ENCODE measurements at places on chromosomes 3 and 15.

- DNase-seq, result no peak
These were observed 215.6 kb upstream of the VEPH1 start for GRCh38 chr3:157718800-157719199.

DNA sequence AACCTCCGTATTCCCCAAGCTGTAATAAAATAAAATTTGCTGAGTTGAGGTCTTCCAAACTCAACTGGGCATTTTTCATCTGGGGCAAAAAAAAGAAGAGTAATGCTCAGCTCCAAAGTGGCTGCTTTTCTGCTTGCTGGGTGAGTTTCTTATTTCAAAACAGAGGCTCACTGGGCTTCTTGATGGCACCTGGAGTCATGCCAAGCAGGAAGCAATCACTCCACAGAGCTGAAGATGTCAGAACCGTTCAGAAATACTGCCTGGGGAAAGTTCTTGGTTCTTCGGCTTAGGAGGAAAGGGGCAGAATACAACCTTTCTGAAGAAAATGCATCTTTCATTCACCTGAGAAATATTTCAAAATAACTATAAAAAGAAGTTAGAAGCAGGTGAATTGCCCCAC, 4.1 kb downstream of the CCR9 start:
- DNase-seq, result no peak

DNA sequence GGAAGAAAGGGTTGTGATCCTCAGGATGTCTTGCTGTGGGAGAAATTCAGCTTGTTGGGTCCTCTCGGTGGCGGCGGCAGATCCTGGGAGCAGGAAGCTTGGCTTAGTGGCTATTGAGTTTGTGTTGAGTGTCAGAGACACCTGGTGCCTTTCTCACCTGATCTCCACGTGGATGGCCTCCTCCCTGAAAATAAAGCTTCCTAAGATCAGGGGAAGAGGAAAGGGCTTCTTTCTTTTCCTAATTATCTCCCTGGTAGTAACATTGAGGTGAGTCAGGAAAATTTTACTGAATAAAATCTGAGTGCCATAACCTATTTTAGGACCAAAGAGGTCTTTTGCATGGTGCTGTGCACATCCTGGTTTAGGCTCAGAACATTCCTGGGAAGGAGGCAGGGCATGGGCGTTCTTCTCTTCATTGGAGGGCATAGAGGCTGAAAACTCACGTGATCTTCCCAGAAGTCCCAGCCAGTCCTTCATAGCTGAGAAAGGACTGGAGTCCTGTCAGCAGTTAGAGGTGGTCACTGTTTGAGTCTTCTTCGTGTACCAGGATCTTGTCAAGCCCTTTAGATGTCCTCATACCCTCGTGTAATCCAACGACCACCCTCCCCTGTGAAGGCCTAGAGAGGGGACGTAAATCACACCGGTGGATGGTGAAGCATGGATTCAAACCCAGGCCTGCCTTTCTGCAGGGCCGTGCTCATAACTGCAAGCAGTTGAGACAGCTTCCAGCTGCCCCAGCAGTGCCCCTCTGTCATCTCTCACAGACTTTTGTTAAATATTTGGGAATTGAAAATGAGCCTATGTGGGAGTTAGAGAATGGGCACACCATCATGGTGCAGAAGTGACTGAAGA, 1.1 kb downstream of the CMTM8 start:
- no peak for DNase-seq

GRCh38 chr3:106068795-106069194, 200.0 kb upstream of the CBLB start:
- no peak for DNase-seq

DNA sequence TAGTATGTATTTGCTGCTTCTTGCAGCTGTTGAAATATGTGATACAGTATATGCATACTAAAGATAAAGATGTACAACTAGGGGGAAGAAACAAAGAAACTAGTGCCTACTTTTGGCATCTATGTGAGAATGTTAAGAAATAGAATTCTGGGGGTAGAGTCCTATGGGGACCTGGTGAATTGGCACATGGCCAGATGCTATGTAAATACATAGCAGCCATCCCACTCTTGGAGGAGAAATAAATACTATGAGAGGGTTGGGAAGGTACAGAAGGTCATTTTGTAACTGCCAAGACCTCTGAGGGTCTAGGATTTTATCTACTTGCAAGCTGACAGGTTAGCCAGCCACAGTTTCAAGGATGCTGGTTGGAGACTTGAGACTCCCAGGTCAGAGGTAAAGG, 298.3 kb upstream of the TBL1XR1 start:
- no peak for DNase-seq

DNA sequence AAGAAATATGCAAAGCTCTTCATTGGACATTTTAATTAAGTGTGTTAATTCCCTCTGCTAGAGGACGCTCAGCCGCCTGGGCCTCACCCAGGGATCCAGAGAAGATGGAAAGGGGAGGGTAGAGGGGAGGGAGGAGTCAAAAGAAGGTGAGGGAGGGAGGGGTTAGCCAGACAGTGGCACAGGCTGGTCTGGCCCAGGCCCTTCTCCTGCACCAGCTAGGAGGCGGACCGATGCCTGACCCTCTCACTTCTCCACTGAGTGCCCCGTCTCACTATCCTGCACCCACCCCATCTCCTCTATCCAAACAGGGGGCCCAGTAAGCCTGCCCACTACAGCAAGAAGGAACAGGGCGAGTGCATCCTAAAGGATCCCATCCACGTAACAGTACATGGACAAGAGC, 22.9 kb downstream of the RAB6B start:
- DNase-seq, result no peak

DNA sequence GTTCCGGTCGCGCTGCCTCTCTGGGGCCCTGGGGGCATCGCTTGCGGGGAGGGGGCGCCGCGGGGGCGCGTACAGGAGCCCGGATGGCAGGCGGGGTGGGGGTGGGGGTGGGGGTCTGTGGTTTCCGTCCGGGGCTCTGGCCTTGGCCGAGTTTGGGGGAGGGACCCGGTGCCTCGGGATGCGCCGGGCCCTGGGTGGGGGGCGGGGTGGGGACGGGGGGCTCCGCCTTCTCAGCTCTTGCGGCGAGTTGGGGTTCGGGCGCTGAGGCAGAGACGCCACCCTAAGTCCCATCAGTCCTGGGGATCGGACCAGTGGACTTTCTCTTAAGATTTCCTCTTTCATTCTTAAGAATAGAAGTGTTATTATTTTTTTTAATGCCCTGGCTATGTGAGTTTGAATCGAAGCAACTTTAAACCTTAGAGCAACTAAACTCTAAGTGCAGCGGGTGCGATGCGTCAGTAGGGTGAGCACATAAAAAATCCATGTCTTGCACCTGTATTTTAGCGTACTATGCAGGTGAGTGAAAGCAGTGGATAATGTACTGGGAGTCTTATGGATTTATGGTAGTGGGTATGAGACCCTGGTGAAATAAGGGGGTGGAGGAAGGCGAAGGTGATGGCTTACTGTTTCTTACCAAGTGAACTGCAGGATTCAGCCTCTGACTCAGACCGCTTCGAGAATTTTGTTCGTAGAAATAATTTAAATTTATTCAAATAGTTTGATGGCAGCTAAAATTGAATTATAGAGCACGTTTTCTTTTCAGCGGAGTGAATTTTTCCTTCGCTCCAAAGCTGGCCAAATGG, 762 bp downstream of the CTNNB1 start:
- DNase-seq, result no peak

DNA sequence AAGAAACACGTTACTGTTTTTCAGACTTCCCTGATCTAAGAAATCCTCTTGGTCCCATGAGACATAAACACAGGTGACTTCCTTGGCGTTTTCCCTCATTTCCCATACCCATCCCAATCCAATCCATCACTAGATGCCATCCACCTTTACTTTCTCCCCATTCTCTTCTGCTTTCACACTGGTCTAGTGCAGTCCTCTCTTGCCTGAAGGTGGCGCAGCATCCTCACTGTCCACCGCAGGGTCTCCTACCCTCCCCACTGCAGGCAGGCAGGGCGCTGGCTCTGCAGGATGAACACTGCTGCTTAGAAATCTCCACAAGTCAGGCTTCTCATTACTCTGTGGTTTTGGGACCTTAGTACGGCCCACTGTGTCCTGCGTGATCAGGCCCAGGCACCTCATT, 58.2 kb downstream of the RAB7A start:
- no peak for DNase-seq
